Natural killer cell (primary cell): ENCODE measurements at places on chromosomes 16 and 17. TPM values are rescaled to one million over a fixed set of nuclear protein-coding genes. Genes with fewer than 3 reads are reported as not detected.

Gene IRX5
- not detected for total RNA-seq

Gene PRKAR1A
- 215 TPM for total RNA-seq

Gene GP1BA
- total RNA-seq = 0.25 TPM

Gene PYY
- not detected for total RNA-seq

Gene SGCA
- not detected for total RNA-seq

Gene SLC16A13
- total RNA-seq = 6.0 TPM

Gene HSD11B2
- not detected for total RNA-seq

Gene ANKS4B
- total RNA-seq = 0.10 TPM

Gene CCDC200
- 1.5 TPM for total RNA-seq

Gene TRPV3
- total RNA-seq = 7.6 TPM

Gene KRT10
- total RNA-seq = 35.9 TPM

DNA sequence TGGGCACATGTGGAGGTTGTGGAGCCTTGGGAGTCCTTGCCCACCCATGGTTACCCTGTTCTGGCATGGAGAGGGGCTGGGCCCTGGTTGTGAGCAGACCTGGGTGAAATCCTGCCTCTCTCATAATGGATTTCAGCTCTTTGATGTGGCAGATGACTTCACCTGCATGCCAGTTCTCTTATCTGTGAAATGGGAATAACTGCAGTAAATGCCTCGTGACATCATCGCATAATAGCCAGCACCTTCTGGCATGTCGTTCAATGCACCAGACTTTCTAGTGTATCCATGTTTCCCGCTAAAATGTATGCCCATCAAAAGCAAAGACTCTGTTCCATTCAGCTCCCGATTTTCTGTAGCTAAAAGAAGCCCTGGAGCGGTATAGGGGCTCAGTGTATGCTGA lies 197.6 kb downstream of the MAF start:
- DNase-seq = no peak
- no peaks in the 10 kb centered on the region for H3K4me1 ChIP-seq

- no peak for DNase-seq
- peaks cover 41% of the 10 kb centered on the region for H3K4me1 ChIP-seq
- peaks cover 28% of the 10 kb centered on the region for H3K36me3 ChIP-seq
- H3K4me3 ChIP-seq = no peak overlapping the region
These were observed 44.7 kb downstream of the GRB7 start for GRCh38 chr17:39782481-39782880.

DNA sequence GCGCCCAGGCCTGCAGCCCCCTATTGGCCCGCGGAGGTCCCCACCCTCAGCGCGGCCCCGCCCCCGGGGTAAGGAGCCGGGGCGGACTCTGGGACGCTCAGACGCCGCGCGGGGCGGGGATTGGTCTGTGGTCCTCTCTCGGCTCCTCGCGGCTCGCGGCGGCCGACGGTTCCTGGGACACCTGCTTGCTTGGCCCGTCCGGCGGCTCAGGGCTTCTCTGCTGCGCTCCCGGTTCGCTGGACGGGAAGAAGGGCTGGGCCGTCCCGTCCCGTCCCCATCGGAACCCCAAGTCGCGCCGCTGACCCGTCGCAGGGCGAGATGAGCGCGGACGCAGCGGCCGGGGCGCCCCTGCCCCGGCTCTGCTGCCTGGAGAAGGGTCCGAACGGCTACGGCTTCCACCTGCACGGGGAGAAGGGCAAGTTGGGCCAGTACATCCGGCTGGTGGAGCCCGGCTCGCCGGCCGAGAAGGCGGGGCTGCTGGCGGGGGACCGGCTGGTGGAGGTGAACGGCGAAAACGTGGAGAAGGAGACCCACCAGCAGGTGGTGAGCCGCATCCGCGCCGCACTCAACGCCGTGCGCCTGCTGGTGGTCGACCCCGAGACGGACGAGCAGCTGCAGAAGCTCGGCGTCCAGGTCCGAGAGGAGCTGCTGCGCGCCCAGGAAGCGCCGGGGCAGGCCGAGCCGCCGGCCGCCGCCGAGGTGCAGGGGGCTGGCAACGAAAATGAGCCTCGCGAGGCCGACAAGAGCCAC lies at the start of gene NHERF1:
TSS of gene NHERF1 (plus strand) at position 100 of the 750 bp plus-strand sequence. CDS start at position 319, 219 bp downstream.
- peaks cover 20% of the 10 kb centered on the region for H3K36me3 ChIP-seq
- peak within 1 kb of the TSS; percentile 64 for H3K4me3 ChIP-seq
- peak; percentile 96 for DNase-seq
- H3K27me3 ChIP-seq = no peaks in the 10 kb centered on the region

DNA sequence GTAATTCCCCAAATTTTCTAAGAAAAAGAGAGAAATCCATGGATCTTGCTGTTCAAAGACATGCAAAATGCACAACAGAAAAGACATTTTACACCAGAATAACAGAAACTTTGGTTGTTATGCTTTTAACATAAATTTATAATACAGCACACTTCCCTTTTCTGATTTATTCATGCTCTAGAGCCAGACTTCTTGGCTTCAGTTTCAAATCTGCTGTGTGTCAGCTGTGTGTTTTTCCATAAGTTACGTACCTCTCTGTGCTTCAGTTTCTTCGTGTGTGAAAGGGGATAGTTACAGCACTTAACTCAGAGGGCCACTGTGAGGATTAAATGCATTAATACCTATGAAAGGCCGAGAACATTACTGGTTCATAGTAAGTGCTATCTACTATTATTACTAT lies 6.8 kb upstream of the CCL3L1 start:
- H3K27me3 ChIP-seq = peaks cover 3% of the 10 kb centered on the region
- DNase-seq = no peak
- no peak overlapping the region for H3K27ac ChIP-seq
- H3K4me3 ChIP-seq = no peak overlapping the region
- H3K4me1 ChIP-seq = peaks cover 58% of the 10 kb centered on the region

- no peak overlapping the region for H3K4me3 ChIP-seq
- DNase-seq = peak; percentile 77
- peak overlapping the region; percentile 96 for H3K27ac ChIP-seq
- H3K36me3 ChIP-seq = peaks cover 16% of the 10 kb centered on the region
These were observed 20.5 kb downstream of the GRB7 start for GRCh38 chr17:39757931-39758873.

GRCh38 chr17:35243561-35244340 lies 879 bp downstream of the SLFN5 start:
- H3K4me3 ChIP-seq = peak overlapping the region; percentile 78
- peaks cover 21% of the 10 kb centered on the region for H3K36me3 ChIP-seq
- H3K4me1 ChIP-seq = peaks cover 53% of the 10 kb centered on the region
- peak overlapping the region; percentile 98 for H3K27ac ChIP-seq

GRCh38 chr17:21389394-21389793 lies 13.2 kb downstream of the KCNJ12 start:
- no peak for DNase-seq
- H3K36me3 ChIP-seq = no peaks in the 10 kb centered on the region
- H3K4me3 ChIP-seq = no peak overlapping the region
- no peaks in the 10 kb centered on the region for H3K4me1 ChIP-seq

DNA sequence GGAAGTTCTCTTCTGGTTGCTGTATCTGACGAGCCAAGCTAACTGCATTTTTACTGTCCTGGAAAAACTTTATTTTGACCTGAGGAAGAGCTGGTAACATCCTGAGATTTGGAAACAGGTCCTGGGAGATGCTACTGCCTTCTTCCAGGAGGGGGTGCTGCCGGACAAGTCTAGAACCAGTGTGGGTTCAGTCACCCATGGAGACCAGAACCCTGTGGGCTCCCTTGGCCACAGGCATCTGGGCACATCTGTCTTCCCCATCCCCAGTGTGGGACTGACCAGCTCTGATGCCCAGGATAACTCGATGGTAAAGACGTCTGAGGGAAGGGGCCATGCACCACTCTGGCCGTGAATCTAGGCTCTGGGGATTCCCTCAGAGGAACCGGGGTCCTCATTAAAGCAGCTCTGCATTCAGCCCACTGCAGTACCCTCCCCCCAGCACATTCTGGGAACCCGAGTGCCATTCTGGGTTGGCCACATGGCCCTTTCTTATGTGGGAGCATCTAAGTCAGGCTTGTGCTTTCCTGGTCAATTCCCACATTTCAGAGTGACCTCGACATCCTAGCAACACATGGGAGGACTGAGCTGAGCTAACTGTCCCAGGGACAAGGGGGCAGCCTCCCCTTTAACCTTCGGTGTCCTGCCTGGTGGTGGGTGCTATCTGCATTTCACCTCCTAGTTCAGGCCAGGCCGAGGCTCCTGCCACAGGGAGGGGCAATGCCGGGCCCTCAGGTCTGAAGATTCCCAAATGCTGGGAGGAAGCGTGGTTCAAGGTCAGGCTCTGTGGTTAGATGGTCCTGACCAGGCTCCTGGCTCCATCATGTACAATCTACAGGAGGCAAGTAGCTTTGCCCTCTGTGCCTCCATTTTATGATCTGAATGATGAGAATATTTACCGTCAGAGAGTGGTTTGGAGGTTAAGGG lies 6.4 kb downstream of the C16orf86 start:
- no peaks in the 10 kb centered on the region for H3K36me3 ChIP-seq
- H3K4me1 ChIP-seq = peaks cover 13% of the 10 kb centered on the region
- H3K27me3 ChIP-seq = no peaks in the 10 kb centered on the region
- no peak for DNase-seq
- no peak overlapping the region for H3K4me3 ChIP-seq

- no peaks in the 10 kb centered on the region for H3K4me1 ChIP-seq
- H3K4me3 ChIP-seq = no peak overlapping the region
- no peaks in the 10 kb centered on the region for H3K27me3 ChIP-seq
- DNase-seq = no peak
- H3K27ac ChIP-seq = no peak overlapping the region
These were observed 57.5 kb downstream of the CYB5B start for GRCh38 chr16:69481901-69482341.

- no peaks in the 10 kb centered on the region for H3K36me3 ChIP-seq
- H3K27ac ChIP-seq = no peak overlapping the region
- H3K4me1 ChIP-seq = no peaks in the 10 kb centered on the region
- no peak for DNase-seq
- no peak overlapping the region for H3K4me3 ChIP-seq
These were observed 2.5 kb upstream of the HP start for GRCh38 chr16:72051818-72052217.

DNA sequence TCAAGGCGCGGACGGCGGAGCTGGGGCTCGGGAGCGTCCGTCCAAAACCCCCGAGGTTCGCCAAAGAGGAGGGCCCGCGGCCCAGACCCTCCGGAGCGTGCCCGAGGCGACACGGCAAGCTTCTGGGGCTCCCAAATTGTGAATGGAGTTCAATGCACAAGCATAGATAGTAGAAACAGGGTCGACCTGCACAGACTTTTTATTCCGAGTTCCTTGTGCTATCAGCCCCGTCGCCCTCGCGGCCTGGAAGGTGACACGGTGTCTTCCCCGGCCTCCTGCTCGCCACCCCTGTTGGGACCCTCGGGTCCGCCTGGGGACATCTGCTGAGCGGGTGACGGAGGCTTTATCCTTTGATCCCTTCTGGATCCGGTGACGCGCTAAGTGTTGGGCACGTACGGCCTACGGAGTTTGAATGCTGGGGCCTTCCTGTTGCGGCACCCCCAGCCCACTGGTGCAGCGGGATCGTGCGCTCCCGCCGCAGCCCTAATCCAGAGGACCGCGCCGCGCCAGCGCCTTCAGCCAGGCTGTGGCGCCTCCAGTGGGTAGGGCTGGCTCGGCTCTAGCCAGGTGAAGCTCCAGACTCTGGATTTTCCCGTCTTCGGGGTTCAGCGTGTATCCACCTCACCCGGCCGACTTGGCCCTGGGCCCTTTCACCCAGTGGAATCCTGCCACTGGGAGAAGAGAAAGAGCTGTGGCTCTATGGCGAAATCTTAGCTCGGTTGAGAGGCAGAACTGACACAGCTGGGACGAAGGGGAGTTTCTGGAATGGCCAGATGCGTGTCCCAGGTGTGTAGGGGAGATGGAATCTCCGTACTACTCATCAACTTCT lies 17.0 kb upstream of the NTN1 start:
- H3K4me1 ChIP-seq = peaks cover 15% of the 10 kb centered on the region
- DNase-seq = no peak
- peaks cover 28% of the 10 kb centered on the region for H3K27me3 ChIP-seq
- H3K27ac ChIP-seq = no peak overlapping the region
- no peak overlapping the region for H3K4me3 ChIP-seq

GRCh38 chr17:52823155-52823554 lies 664.6 kb upstream of the CA10 start:
- no peak for DNase-seq
- H3K36me3 ChIP-seq = no peaks in the 10 kb centered on the region
- H3K27me3 ChIP-seq = no peaks in the 10 kb centered on the region
- H3K4me1 ChIP-seq = no peaks in the 10 kb centered on the region
- H3K4me3 ChIP-seq = no peak overlapping the region
- H3K27ac ChIP-seq = no peak overlapping the region

GRCh38 chr16:11032922-11033291 lies 88.5 kb downstream of the CLEC16A start:
- DNase-seq = no peak
- no peak overlapping the region for H3K4me3 ChIP-seq
- no peaks in the 10 kb centered on the region for H3K4me1 ChIP-seq
- H3K27me3 ChIP-seq = no peaks in the 10 kb centered on the region
- H3K36me3 ChIP-seq = peaks cover 13% of the 10 kb centered on the region

GRCh38 chr17:1034652-1035210 lies 37.8 kb downstream of the TIMM22 start:
- peaks cover 13% of the 10 kb centered on the region for H3K36me3 ChIP-seq
- H3K4me1 ChIP-seq = peaks cover 15% of the 10 kb centered on the region
- no peak overlapping the region for H3K4me3 ChIP-seq
- no peak for DNase-seq
- H3K27me3 ChIP-seq = no peaks in the 10 kb centered on the region

- no peaks in the 10 kb centered on the region for H3K36me3 ChIP-seq
- H3K27me3 ChIP-seq = peaks cover 92% of the 10 kb centered on the region
- H3K4me1 ChIP-seq = peaks cover 52% of the 10 kb centered on the region
- H3K27ac ChIP-seq = no peak overlapping the region
- H3K4me3 ChIP-seq = no peak overlapping the region
These were observed 8.2 kb upstream of the CBX8 start for GRCh38 chr17:79804856-79805696.

- no peak overlapping the region for H3K27ac ChIP-seq
- H3K4me1 ChIP-seq = peaks cover 5% of the 10 kb centered on the region
- peaks cover 2% of the 10 kb centered on the region for H3K36me3 ChIP-seq
These were observed 43.9 kb downstream of the CREBBP start for GRCh38 chr16:3836641-3837040.

DNA sequence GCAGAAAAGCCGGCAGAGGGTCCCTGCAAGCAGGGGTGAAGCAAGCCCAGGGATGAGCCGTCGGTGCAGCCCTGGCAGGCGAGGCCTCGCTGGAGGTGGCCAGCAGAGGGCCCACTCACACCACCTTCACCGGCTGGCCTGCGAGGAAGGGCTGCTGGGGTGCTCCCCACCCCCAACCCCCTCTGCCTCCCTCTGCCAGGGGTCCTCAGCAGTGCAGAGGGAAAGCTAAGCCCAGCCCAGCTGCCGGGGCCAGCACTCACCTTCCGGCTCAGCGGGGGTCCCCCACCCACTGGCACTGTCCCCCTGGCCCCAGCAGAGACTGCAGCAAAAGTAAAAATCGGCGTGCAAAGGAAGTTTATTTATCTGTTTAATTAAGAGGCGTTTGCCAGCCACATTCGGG lies 113.4 kb downstream of the ENGASE start:
- H3K27ac ChIP-seq = no peak overlapping the region
- no peak for DNase-seq
- H3K27me3 ChIP-seq = peaks cover 5% of the 10 kb centered on the region
- H3K4me1 ChIP-seq = no peaks in the 10 kb centered on the region

- H3K27me3 ChIP-seq = no peaks in the 10 kb centered on the region
- H3K4me3 ChIP-seq = no peak overlapping the region
- no peak for DNase-seq
- H3K4me1 ChIP-seq = peaks cover 14% of the 10 kb centered on the region
- no peak overlapping the region for H3K27ac ChIP-seq
- H3K36me3 ChIP-seq = no peaks in the 10 kb centered on the region
These were observed 20.7 kb upstream of the PLCG2 start for GRCh38 chr16:81758376-81758775.
